Retina (tissue), 1 donor: ENCODE measurements at places on chromosomes 11 and 22.

DNA sequence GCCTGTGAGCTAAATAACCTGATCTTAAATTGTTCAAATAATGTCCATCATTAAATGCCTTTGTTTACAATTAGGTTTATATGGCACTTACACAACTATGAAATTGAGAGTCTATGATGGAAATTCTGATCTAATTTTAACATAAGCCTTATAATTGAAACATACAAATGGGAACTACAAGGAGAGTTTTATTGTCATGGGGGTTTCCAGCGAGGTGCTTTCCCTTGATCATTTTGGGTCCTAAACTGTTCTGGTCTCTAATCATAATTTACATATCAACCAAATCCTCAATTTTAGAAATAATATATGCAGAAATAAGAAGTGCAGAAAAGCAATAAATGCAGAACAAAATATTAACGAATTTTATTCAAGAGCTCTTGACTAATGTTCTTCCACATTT is 44.9 kb downstream of the RRAS2 start:
- DNase-seq, result no peak

DNA sequence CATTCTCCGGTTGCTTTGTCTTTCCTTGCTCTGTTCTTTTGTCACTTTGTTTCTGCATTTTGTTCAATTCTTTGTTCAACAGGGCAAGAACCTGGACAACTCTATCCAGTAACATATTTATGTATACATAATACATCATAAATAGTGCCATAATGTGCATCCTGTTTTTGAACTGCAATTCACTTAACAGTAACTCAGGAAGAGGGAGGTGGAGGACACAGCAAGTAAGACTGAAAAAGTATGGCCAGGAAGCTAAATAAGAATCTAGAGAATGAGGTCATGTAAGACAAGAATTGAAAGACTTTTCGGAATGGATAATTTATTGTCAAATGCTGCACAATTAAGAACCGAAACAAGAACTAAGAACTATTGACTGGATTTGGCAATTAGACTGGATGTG is 29.2 kb upstream of the CHORDC1 start:
- no peak for DNase-seq

GRCh38 chr11:40306938-40307548 is 1152.4 kb downstream of the LRRC4C start:
- peak; percentile 31 for DNase-seq

- DNase-seq, result peak; percentile 74
Observed at GRCh38 chr11:10293423-10294289, at the start of gene SBF2. SBF2 (minus strand) TSS chr11:10294219; CDS start chr11:10294069, 150 bp downstream.

DNA sequence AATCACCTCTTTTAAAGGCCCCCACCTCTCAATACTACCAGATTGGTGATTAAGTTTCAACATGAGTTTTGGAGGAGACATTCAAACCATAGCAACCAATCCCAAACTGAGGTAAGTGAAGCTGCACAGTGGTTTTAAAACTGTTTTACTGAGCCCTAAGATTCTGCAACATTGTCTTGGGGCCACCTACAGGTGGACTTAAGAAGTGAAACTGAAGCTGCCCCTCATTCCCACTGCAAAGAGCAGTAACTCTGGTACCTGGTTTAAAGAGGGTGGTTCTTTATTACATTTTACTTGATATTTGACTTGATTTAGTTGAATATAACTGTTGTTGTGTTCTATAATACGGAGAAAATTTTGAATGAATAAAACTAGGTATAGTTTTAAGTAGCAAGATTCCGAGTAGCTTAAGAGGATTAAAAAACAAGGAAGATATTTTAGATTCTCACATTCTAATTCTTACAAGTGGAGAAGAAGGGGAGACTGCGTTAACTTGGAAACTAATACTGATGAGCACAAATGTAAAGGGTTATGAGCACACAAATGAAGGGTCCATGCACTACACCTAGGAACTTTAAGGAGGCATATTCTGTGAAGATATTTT is 26.7 kb downstream of the SYT9 start:
- DNase-seq, result peak; percentile 28

- DNase-seq, result no peak
Observed at GRCh38 chr11:134716582-134716981, 304.5 kb upstream of the B3GAT1 start.

DNA sequence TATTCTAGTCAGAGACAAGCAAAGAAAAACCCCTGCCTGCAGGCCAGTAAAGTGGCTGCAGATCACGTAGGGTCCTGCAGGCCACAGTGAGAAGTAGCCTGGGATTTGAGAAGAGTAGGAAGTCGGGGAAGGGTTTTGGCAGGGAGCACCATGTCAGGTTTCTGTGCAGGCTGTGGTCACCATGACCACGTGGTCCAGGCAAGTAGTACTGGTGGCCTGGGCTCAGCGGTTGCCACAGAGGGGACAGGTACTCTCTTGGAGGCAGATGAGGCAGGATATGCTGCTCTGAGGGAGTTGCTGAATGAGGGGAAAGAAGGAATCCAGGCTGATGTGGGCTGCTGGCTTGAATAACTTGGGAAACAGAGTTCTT is 46.5 kb downstream of the PISD start:
- no peak for DNase-seq

DNA sequence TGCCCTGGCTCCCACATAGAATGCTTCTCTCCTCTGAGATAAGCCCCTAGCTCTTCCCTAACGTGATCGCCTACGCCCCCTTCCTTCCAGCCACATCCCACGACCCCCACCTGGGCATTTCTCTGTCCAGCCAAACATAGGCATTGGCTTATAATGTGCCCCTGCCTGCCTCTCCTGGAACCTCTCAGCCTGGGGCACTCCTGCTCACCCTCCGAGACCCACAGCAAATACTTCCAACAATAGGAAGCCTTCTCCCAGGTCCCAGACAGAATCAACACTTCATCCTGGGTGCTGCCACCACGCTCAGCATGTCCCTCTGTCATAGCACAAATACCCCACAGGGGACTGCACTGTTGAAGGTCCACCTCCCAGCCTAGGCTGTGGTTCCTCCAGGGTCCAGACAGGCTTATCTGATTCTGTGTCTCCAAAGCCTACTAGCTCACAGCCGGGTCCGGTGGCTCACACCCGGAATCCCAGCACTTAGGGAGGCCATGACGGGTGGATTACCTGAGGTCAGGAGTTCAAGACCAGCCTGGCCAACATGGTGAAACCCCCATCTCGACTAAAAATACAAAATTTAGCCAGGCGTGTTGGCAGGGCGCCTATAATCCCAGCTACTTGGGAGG is 24.2 kb upstream of the TMPRSS4 start:
- no peak for DNase-seq

GRCh38 chr11:112440518-112440917 is 179.9 kb upstream of the PLET1 start:
- DNase-seq, result no peak

DNA sequence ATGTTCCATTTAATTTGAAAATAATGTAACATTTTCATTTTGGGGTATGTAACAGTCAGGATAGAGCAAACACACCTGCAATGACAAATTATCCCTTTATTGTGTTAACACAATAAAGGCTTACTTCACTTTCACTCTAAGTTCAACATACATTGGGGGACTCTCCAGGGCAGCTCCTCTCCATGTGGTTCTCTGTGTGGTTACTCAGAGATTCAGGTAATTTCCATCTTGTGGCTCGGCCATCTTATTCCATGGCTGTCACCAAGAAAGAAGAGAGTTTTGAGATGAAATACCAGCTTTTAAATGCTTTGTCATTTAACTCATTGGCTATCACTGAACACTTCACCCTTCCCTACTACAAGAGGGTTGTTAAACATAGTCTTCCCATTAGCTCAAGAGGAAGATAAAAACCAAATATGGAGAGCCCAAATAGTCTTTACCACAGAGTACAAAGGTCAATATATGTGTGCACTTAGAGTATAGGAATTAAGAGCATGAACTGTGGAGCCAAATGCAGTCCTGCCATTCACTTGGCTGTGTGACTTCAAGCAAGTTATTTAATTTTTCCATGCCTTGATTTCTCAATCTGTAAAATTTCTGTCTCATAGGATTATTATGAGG is 10.6 kb upstream of the TPH1 start:
- no peak for DNase-seq

DNA sequence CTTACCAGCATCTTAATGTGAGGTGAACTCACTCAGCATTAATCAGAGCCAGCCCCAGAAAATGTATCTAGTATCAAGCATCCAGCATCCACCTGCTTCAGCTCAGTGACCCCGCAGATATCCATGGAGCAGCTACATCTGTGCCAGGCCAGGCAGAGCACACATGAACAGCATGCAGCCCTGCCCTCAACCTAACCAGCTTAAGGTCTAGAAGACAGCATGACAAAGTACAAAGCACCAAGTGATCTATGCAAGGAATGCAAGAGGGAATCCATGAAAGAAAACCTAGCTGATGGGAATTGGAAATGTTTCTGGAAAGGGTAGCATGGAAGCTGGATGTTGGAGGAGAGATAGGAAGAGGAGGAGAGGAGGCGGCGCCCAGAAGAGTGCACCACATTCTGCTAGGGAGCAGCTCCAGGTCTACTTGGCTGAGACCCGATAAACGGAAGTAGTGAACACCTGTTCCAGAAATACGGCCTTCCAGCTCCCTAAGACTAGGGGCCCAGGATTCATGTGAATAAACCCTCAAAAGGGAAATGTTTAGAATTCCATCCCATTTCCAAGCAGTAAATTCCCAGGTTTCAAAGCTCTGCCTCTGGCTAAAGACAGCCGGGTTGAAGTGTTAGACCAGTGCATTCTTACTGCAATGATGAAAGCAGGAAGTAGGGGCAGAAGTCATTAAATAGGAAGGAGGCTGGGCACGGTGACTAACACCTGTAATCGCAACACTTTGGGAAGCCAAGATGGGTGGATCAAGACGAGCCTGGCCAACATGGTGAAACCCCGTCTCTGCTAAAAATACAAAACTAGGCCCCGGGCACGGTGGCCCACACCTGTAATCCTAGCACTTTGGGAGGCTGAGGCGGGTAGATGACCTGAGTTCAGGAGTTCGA is 23.5 kb upstream of the L3MBTL2 start:
- no peak for DNase-seq

DNA sequence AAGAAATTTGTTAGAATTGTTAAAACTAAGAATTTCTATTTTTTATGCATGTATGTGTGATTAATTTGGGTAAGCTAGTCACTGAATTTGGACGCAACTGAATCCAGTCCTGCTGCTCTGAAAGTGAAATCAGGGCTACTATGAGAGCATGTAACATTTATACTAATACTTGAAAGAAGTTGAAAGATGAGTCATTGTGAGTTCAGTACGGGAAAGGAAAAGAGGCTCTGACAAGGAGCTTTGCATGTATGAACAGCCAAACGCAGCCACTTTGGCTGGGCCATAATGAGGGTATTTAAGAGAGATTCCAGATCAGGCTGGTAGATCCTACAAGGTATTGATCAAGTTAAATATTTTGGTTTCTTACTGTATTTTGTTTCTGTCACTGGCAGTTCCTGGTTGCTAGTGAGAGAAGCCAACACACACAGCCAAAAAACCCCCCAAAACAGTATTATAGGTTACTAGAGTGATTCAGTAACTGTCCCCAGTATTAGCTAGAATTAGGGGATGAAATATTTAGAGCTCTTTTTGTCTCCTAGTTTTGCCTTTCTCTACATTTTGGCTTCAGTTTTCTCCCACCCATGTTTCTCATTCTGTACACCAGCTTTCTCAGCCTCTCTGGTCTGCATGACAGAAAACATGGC is 14.1 kb downstream of the AASDHPPT start:
- no peak for DNase-seq

GRCh38 chr22:46401370-46401769 is 65.9 kb downstream of the TRMU start:
- no peak for DNase-seq

GRCh38 chr11:117623831-117624271 is 173.2 kb downstream of the DSCAML1 start:
- DNase-seq, result no peak

DNA sequence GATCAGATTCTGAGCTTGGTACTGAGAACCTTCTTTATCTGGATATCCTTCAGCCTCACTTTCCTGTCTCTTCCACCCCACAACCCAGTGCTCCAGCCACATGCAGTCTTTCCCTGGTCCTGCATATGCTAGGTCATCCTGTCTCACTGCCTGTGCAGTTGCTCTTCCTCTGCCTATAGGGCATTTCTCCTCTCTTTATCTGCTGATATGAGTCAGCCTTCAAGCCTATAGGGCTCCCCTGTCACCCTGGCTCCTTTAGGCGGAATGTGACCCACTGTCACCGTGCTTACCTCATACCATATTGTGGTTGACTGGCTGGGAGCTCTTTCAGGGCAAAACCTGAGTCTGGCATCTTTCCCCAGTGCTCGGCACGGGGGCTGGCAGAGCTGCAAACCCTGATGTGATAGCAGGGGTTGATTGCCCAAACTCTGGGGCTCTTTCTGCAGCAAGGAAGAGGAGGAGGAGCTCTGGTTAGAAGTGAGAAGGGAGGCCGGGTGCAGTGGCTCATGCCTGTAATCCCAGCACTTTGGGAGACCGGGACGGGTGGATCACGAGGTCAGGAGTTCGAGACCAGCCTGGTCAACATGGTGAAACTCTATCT is 26.3 kb downstream of the MEI1 start:
- DNase-seq, result no peak

DNA sequence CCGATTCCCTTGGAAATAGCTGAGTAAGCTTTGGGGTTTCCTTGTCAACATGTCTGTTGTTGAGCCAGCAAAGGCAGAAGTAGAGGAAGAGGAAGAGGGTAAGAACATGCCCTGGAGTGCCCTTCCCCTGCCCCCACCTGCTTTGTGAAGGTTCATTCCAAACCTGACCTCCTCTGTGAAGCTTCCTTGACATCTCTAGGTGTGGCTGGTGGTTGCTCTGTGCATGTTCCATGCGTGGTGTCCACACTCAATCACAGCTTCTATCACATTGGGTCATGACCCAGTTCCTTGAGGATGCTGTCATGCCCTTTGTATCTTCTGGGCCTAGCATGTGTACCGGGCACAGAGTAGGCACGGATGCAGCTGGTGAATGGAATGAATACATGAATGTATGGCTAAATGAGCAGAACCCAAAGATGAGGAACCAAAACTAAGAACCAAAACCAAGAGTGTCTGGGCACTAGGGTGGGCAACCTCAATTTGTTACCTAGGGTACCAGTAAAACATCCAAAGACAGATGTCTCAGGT is 23.7 kb upstream of the FXYD6 start:
- DNase-seq, result no peak

- DNase-seq, result no peak
Observed at GRCh38 chr22:45450921-45451651, 37.6 kb downstream of the RIBC2 start.

- no peak for DNase-seq
Observed at GRCh38 chr11:105903113-105903512, 118.9 kb downstream of the MSANTD4 start.

GRCh38 chr11:131491503-131491902 is 121.1 kb downstream of the NTM start:
- DNase-seq, result no peak

- no peak for DNase-seq
Observed at GRCh38 chr22:33012833-33013450, 45.2 kb downstream of the SYN3 start.
